ENCODE measurements at places on chromosomes 2 and 18.

DNA sequence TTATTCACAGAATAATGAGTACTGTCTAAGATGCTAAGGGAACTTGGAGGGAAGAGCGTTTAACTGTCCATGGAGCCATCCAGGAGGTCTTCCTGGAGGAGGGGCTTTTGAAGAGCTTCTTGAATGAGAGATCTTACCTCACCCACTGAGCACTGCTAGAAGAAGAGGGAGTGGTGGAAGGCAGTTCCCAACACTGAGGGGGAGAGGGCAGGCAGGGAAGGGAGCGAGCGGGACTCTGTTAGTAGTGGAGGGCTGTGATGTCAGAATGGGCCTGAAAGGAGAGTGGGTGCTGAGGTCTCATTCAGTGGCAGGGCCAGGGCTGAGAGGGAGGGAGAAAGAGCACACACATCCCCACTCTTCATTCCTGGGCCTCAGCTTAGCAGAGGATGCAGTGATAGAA is 65.0 kb downstream of the NCK2 start:
- no peak for DNase-seq

- DNase-seq, result no peak
Observed at GRCh38 chr2:140041811-140042210, 1261.6 kb upstream of the NXPH2 start.

- no peak for DNase-seq
Observed at GRCh38 chr18:13630716-13631268, 95.6 kb downstream of the FAM210A start.

DNA sequence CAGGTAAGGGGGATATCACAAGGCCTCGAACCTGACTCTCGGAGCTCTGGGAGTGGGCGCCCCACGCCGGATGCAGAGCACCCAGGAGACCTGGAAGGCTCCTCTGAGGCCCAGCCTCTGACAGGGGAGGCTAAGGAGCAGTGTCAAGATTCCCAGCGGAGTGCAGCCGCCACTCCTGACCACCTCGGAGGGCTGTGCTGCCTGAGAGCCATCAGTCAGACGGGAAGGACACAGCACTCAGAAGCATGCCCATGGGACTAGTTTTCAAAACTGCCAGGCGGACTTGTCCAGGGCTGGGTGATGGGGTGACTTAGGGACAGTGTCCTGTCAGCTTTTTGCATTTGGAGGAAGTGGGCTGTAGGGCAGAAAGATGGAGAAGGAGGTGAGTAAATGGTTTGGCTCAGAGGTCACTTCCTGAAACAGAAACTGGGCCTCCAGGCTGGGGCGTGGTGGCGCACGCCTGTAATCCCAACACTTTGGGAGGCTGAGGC is 34.6 kb upstream of the B3GNT7 start:
- DNase-seq, result no peak

GRCh38 chr2:205783872-205784499 is 101.7 kb downstream of the NRP2 start:
- no peak for DNase-seq

GRCh38 chr18:55404136-55404830 is 183.7 kb downstream of the TCF4 start:
- no peak for DNase-seq

GRCh38 chr18:48265328-48265727 is 143.9 kb downstream of the ZBTB7C start:
- DNase-seq, result no peak

- DNase-seq, result no peak
Observed at GRCh38 chr2:54572636-54573536, 116.8 kb downstream of the SPTBN1 start.

DNA sequence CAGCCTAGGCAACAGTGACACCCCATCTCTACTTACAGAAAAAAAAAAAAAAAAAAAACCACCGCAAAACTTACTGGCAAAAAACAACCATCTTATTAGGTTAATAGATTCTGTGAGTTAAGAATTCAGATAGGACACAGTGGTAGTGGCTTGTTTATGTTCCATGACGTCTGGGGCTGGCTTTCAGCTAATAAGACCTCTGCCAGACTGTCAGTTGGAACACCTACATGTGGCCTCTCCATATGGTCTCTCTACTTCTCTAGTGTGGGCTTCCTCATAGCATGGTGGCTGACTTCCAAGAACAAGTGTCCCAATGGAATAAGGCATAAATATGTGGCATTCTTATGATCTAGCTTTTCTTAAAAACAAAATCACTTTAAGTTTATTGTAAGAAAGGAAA is 94.0 kb upstream of the OTX1 start:
- no peak for DNase-seq

DNA sequence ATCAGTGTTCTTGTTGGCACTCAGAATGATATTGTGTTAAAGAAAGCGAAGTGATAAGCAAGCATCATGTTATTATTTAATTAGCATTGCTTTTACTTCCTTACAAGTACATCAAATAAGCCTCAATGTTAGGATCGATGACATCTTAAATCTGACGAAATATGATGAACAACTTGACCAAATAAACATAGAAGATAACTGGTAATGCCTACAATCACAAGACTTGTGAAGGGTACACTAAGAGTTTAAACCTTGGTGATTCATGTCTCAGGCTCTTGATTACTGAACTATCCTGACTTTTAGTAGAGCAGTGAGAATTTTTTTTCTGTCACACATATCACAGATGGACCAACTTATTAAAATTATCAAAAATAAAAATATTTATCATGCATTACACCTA is 500.8 kb upstream of the ZEB2 start:
- DNase-seq, result no peak

GRCh38 chr2:125667630-125668029 is 988.3 kb upstream of the GYPC start:
- DNase-seq, result no peak

- DNase-seq, result no peak
Observed at GRCh38 chr2:383178-383577, 95.3 kb upstream of the ALKAL2 start.

DNA sequence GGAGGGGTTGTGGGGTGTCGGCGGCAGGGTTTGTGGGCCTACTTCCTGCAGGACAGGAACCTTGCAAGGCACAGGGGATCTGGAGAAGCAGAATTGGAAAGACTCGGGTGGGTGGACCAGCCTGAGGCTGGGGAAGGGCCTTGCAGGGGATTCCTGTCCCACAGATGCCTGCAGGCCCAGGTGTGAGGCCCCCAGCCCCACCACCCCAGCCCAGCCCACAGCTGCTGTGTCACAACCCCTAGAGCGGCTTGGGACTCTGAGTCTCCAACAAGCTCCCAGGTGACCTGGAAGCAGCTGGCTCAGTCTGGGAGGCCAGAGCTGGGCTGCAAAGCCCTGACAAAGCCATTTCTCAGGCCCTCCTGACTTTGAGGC is 93.1 kb downstream of the ZFP36L2 start:
- DNase-seq, result no peak

All from activated naive CD4-positive, alpha-beta T cell (primary cell).